ENCODE measurements at places on chromosomes 2 and 18. TPM values are rescaled to one million over a fixed set of nuclear protein-coding genes. Genes with fewer than 3 reads are reported as not detected.

The DYTN gene
- total RNA-seq, result not detected

DNA sequence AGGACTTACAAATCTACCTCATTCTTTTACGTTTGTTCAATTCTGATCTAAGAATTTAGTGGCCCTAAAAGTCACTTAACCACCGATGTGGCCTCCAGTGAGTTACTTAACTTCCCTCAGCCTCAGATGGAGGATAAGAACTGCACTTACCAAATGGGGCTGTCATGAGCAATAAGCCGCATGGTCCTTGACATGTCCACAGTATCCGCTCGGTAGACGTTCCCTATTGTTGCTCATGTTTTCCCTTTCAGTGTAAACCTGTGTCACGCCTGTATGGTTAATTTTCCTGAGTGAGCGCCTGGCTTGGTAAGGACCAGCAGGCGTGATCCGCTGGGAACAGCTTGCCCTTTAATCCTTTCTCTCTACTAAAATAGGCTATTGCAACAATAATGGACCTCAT, 20.3 kb downstream of the SEC11C start:
- no peaks in the 10 kb centered on the region for H3K27me3 ChIP-seq
- H3K36me3 ChIP-seq, result peaks cover 12% of the 10 kb centered on the region
- H3K27ac ChIP-seq, result no peak overlapping the region
- no peak for DNase-seq
- no peaks in the 10 kb centered on the region for H3K4me1 ChIP-seq
- no peak overlapping the region for H3K4me3 ChIP-seq

DNA sequence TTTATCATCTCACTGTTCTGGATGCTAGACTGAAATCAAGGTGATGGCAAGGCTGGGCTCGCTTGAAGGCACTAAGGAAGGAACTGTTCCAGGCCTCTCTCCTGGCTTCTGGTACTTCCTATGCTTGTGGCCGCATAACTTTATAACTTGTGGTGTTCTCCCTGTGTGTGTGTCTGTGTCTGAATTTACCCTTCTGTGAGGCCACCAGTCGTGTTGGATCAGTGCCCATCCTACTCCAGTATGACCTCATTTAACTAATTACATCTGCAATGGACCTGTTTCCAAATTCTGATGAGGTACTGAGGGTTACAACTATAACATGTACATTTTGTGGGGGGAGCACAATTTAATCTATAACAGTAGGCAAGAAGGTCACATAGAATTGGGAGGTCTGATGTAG, 41.6 kb downstream of the LYPD6B start:
- peaks cover 16% of the 10 kb centered on the region for H3K27me3 ChIP-seq
- no peaks in the 10 kb centered on the region for H3K36me3 ChIP-seq
- DNase-seq, result no peak
- H3K4me1 ChIP-seq, result no peaks in the 10 kb centered on the region
- no peak overlapping the region for H3K4me3 ChIP-seq
- no peak overlapping the region for H3K27ac ChIP-seq

DNA sequence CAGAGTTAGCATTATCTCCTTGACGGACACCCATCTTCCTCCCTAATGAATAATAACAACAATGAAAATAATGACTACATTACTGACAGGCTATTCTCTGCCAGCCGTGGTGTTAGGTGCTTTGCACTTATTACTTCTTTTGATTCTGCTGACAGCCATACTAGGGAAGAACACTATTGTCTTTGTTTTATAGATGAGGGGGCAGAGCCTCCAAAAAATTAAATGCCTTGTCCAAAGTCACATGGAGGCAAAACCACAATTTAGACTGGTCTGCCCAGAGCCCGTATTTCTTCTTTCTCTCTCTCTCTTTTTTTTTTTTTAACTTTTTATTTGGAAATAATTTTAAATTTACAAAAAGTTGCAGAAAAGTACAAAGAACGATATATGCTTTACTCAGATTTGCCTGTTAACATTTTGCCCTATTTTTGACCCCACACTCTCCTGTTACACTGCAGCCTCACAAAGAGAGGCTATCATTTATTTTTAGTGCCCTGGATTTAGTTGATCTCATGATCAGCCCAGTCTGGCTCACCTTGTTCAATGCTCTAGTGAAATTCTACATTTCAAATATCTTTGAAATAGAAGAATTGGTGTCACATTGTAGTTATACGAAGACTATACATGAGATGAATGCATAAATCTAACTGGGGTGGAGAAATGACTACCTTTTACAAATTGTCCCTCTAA, 369.4 kb downstream of the LRRTM1 start:
- H3K27me3 ChIP-seq, result peaks cover 12% of the 10 kb centered on the region
- H3K27ac ChIP-seq, result no peak overlapping the region
- no peak for DNase-seq
- H3K4me1 ChIP-seq, result peaks cover 4% of the 10 kb centered on the region

GRCh38 chr2:22810602-22811001, 574.4 kb upstream of the KLHL29 start:
- no peaks in the 10 kb centered on the region for H3K27me3 ChIP-seq
- H3K27ac ChIP-seq, result no peak overlapping the region
- no peak overlapping the region for H3K4me3 ChIP-seq
- H3K36me3 ChIP-seq, result no peaks in the 10 kb centered on the region
- no peaks in the 10 kb centered on the region for H3K4me1 ChIP-seq
- DNase-seq, result no peak

DNA sequence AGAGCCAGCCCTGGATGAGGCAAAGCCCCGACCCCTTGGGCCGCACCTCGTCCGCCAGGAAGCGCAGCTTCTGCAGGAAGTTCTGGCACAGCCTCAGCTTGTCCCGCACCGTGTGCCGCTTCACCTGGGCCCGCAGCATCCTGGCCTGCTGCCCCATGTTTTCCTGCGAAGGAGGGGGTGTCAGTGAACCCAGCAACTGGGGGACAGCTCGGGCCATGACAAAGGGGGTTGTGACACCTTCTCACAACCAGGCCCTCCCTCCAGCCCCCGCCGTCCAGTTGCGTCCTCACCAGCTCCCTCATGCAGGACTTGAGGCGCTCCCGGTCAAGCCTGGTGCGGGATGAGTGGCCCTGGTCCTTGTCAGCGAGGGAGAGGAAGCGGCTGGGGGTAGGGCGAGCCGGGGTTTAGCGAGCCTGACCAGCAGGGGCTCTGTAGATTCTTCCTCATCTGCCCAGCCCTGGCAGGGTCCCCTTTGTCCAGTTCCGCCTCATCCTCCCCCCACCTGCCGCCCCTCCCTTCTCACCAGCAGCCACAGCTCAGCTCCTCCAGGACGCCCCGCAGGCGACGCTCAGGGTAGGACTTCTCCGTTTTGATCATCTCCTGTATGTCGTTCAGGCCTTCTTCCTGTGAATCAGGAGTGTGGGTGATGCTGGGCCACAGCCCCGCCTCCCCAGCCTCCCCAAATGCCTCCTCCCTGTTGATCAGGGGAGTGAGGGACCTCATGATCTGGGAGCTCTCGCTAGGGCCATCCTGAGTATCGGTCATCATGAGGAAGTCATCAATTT, 606 bp downstream of the OTOF start:
- H3K36me3 ChIP-seq, result no peaks in the 10 kb centered on the region
- no peak for DNase-seq
- peaks cover 3% of the 10 kb centered on the region for H3K4me1 ChIP-seq
- H3K27ac ChIP-seq, result no peak overlapping the region
- H3K27me3 ChIP-seq, result peaks cover 7% of the 10 kb centered on the region

Data from activated naive CD8-positive, alpha-beta T cell treated with anti-CD3 and anti-CD28 coated beads for 36 hours (primary cell).